ENCODE measurements at places on chromosomes 13 and 19.
A peak's percentile ranks its signal among the peaks of the same experiment; 100 is the strongest.

DNA sequence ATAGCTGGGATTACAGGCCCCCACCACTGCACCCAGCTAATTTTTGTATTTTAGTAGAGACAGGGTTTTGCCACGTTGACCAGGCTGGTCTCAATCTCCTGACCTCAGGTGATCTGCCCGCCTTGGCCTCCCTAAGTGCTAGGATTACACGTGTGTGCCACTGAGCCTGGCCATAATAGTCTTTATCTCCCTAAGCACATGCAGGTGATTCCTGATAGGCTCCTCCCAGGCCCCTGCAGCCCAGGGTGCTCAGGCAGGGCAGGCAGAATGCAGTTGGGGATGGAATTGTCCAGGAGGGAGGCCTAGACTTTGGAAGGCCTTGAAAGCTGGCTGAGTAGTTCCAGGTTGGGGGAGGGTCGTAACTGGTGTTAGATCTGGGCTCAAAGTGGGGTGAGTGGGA is 8.5 kb downstream of the ZNF526 start:
- DNase-seq: no peak

DNA sequence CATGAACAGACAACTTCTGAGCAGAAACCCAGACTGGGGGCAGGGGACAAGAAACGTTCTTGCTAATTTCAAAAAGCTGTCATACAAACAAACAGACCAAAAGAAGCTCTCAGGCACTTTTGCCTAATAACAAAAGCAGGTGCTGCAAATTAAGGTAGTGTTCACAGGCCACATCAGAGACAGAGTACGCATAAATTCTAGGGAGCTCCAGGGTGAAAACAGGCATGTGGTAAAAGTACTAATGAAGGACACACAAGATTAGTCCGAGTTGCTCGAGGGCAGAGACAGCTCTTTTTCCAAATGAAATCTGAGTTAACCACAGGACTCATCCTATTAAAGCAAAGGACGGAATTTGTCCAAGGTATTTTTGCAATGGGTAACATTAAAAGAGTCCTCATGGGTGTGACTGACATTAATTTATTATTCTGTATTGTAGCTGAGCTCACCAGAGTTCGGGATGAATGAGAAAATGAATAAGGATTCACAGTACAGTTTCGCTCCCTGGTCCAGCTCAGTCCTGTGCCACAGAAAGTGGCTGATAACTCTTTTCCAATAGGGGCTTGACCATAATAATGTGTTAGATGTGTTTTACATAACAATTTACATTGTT is 197.3 kb downstream of the LHFPL6 start:
- DNase-seq: no peak

DNA sequence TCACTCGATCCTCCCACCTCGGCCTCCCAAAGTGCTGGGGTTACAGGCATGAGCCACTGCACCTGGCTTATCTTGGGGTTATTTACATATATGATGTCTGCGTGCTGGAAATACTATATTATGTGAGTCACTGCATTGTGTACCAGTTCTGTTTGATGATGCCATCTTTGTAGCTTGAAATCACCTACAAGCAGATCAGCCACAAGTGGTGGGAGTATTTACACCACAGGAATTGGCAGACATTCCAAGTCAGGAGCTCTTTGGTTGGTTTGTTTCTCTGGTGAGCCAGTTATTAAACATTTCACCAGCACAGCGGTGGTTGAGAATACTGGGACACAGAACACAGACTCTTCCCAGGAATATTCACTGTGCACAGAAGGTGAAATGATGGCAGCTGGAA is 4.5 kb upstream of the TIMM44 start:
- no peak for DNase-seq

- no peak for DNase-seq
Observed at GRCh38 chr19:34436716-34437115, 8.5 kb downstream of the UBA2 start.

DNA sequence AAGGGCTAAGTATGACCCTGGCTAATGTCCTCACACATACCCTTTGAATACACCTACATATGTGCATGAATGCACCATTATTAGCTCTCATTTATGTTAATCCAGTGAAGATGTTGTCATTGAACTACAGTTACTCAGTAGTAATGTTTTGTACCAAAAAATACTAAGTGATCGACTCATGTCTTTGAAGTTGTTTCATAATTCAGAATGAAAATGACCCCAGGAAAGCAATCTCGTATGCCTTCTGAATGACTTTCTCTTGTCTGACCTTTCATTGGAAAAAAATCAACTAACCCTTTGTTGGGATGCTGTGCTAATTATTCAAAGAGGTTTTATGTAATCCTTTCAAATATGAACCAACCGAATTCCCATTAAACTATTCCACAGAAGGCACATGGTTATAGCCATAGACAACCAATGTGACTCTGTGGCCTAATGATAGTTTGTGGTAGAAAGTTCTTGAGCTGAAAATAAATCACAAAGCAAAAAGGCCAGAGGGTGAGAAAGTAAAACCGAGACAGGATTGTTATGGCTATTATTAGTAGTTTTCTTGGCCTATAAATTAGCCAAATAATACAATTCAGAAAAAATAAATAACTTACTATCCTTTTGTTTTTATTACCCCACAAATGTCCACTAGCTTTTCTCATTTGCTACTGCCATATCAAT is 86.8 kb upstream of the STARD13 start:
- DNase-seq: no peak

DNA sequence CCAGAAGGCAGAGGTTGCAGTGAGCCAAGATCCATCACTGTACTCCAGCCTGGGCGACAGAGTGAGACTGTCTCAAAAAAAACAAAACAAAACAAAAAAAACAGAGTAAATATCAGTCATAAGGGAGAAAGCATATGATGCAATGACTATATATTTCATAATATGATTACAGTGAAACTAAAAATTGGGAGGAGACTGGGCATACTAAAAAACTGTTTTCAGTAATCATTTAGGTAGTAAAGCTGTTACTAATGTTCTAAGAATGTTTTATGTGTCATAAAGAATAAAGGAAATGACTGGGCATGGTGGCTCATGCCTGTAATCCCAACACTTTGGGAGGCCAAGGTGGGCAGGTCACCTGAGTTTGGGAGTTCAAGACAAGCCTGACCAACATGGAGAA is 15.9 kb downstream of the ZNF573 start:
- no peak for DNase-seq

DNA sequence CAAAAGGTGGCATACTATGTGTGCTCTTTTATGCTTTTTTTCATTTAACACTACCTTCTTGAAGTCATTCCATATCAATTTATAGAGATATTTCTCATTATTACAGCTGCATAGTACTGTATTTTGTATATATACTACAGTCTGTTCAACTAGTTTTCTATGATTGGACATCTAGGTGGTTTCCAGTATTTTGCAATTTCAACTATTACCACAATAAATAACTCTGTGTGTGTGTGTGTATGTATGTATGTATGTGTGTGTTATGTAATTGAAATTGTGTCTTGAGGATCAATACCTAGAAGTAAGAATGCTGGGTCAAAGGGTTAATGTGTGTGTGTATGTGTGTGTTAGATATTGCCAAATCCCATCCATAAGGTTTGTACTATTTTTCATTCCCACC is 7.0 kb downstream of the LPAR6 start:
- peak; percentile 55 for DNase-seq

- no peak for DNase-seq
Observed at GRCh38 chr19:48573163-48573505, 21.2 kb downstream of the SULT2B1 start.

DNA sequence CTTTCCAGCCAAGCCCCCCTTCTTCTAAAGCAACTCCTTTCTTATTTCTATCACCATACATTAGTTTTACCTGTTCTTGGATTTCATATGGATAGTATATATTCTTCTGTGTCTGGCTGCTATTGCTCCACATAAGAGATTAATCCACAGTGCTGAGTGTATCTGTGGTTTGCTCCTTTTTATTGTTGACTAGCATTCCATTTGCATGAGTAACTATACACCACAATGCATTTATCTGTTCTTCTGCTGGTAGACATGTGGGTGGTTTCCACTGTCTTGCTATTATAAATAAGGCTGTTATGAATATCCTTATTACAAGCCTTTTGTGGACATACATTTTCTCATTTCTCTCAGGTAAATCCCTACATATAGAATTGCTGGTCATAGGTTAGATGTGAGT is 138.2 kb downstream of the SLC7A1 start:
- DNase-seq: no peak

GRCh38 chr19:37128821-37129177 is 43.7 kb downstream of the ZNF585A start:
- DNase-seq: no peak

DNA sequence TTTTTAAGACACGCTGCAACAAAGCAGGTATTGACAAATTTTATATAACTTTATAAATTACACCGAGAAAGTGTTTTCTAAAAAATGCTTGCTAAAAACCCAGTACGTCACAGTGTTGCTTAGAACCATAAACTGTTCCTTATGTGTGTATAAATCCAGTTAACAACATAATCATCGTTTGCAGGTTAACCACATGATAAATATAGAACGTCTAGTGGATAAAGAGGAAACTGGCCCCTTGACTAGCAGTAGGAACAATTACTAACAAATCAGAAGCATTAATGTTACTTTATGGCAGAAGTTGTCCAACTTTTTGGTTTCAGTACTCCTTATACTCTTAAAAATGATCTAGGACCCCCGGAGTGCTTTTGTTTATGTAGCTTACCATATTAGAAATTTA is 1.2 kb downstream of the BRCA2 start:
- peak; percentile 62 for DNase-seq

DNA sequence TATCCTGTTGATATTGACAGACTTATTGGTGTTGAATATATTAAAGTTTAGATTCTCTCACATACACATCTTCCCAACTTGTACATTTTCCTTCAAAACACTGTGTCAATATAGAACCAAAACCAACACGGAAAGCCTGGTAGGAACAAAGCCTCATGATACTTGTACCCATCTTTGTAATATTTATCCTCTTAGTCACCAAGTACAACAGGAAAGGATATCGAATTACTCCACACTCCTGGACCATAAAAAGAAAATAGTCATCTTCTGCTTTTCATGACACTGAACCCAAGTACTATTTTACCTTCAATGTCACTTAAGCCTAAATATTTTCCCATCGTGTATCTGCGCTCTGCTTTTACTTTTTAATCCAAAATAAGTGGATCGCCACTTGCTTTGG is 702.9 kb upstream of the PCDH9 start:
- no peak for DNase-seq

DNA sequence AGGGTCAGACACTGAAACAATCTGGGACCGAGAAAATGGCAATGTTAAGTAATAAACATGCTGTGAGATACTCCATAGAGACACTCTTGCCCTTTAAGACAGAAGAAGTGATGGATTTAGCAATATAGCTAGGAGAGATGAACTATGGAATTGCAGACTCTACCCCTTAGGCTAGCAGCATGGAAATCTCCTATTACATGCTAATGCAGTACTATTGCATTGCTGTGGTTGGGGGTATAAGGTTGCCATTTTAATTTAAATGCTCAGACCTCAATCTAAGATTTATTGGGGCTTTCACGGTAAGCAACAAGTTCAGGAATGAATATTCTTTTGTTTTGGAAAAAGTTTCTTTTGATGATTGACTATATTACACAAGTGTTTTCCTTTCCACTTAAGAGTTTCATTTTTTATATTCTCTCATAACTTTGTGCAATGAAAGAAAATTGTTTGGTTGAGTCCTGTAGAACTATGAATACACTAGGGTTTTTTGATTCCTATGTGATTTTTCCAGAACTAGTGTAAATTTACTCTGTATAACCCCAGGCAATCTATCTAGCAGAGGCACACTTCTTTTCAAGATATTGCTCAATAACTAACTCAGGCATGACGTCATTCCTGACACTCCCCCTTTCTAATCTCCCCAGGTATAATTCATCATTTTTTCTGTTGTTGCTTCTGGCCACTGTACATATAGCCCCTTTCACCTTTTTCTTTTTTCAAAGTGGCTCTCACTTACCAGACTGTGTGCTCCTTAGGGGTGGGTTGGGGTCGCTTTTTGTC is 394.7 kb upstream of the KLF12 start:
- no peak for DNase-seq

- no peak for DNase-seq
Observed at GRCh38 chr19:35261356-35262100, 7.2 kb upstream of the USF2 start.

DNA sequence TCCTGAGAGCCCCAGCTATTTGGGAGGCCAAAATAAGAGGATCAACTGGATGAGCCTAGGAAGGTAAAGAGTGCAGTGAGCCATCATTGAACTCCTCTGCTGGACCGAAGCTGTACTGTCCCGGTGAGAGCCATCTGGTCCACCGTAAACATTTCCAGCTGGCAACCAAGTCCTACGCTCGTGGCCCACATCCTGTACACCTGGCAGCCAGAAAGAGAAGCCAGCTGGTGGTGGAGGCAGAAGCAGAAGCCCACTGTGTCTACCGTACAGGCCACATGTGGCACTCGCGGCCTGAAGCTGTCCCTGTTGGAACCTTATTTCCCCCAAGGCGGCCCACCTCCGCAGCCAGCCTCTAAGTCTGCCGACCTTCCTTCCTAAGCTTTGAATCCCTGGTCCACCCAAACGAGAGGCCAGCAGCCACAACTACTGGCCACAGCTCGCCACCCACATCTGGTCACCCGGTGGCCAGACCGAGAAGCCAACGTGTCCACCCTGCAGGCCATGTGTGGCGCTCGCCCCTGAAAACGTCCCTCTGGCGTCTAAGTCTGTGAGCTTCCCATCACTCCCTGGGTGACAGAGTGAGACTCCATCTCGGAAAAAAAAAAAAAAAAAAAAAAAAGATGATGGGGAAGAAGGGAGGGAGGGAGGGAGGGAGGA is 14.2 kb upstream of the ZNF91 start:
- no peak for DNase-seq

DNA sequence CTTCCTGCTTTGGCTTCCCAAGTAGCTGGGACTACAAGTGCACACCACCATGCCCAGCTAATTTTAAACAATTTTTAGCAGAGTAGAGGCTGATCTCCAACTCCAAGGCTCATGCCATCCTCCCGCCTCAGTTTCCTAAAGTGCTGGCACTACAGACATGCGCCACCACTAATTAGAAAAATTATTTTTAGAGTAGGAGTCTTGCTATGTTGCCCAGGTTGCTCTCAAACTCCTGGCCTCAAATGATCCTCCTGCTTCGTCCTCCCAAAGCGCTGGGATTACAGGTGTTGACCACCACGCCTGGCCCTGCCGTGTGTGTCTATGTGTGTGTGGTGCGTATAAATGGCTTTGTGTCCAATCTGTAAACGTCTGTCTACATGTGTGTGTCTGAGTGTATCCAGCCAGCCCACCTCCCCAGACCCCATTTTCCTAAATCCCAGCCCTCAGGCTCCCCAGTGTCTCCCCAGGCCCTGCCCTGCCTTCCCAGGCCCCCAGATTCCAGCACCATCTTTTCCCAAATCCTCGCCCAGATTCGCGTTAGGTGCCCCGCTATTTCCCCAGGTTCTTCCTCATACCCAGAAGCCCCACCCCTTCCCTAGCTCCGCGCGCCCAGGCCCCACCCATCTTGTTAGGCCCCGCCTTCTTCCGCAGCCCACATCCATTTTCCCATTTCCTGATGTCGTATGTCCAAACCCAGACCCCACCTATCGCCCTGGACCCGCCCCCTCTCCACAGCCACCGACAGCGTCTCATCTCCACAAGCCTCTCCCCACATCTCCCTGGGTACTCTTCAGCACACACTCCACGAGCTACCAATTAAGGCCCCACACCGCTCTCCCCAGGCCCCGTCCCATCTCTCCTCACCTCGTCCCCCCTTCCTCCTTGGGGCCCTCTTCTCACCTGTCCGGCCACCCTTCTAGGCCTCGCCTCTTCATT is 24.9 kb downstream of the SLC8A2 start:
- DNase-seq: peak; percentile 22

GRCh38 chr13:32851083-32852069 is 164.8 kb upstream of the KL start:
- DNase-seq: no peak

Measured in suppressor macrophage treated with lipopolysaccharide for 4 hours (primary cell).